CD4-positive, alpha-beta memory T cell (primary cell): ENCODE measurements at places on chromosomes 4 and X.
A peak's percentile ranks its signal among the peaks of the same experiment; 100 is the strongest.

- H3K27ac ChIP-seq, result no peak overlapping the region
- DNase-seq, result no peak
- H3K27me3 ChIP-seq, result no peaks in the 10 kb centered on the region
- H3K4me3 ChIP-seq, result no peak overlapping the region
Measured at GRCh38 chr4:127870688-127871087, 10.0 kb upstream of the PLK4 start.

GRCh38 chr4:139825523-139826014 lies 159.9 kb downstream of the MGST2 start:
- H3K4me3 ChIP-seq, result no peak overlapping the region
- no peaks in the 10 kb centered on the region for H3K4me1 ChIP-seq
- no peaks in the 10 kb centered on the region for H3K27me3 ChIP-seq
- DNase-seq, result no peak

DNA sequence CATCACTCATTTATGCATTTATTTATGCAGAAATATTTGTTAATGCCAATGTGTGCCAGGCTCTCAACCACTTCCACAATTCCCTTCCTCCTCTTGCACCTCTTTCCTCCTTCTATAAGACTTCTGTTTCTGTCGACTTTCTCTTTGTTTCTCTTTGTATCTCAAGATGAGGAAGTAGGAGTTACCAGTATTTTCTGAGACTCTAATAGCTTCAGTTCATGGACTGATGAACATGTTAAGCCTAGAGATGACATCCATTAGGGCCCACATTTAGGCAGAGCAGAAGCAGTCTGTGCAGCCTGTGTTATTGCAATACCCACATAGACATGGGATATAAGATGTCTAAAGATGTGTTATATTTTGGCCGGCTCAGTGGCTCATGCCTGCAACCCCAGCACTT lies 241.8 kb upstream of the SMIM31 start:
- H3K27ac ChIP-seq, result no peak overlapping the region
- H3K36me3 ChIP-seq, result no peaks in the 10 kb centered on the region
- DNase-seq, result no peak
- no peaks in the 10 kb centered on the region for H3K27me3 ChIP-seq
- no peaks in the 10 kb centered on the region for H3K4me1 ChIP-seq

- H3K27ac ChIP-seq, result no peak overlapping the region
- DNase-seq, result no peak
- H3K36me3 ChIP-seq, result no peaks in the 10 kb centered on the region
Measured at GRCh38 chr4:69764311-69764710, 3.9 kb upstream of the SULT1B1 start.

DNA sequence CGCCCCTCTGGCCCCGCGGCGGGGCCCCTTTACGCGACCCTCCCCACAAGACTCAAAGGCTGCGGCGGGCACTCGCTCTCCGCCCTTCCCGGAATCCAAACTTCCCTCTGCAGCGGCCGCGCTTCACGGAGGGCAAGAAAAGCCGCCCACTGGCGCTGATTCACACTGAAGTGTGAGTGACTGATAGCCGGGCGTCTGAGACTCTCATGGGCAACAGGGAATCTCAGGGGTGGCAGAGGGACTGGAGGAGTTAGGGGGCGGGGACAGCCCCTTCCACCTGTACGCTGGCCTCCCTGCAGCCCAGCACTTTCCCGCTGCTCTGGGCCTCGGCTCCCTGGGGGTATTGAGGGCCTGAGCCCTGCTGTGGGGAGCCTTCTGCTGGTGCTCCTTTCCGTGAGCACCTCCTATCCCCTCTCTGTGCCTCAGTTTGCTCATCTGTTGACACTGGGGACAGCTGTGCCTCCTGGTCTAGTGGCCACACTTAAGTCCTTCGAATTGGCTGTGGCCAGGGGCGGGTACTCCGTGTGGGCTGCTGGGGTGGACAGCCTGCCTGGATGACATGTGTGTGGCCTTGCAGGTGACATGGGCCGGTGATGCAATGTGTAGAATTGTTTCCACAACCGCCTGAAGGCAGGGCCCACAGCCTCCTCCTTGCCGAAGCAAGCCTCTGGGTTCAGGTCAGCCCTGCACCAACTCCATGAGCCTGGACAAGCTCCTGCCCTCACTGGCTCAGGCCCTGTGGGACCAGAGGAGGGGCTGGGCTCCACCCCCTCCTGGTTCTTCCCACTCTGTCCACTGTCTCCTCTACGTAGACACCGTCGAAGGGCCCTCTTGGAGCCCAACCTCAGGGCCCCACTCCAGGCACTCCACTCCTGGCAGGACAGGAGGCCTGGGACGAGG lies 951 bp downstream of the SH3BP2 start:
- no peaks in the 10 kb centered on the region for H3K27me3 ChIP-seq
- DNase-seq, result no peak
- H3K4me3 ChIP-seq, result peak overlapping the region; percentile 53
- H3K27ac ChIP-seq, result peak overlapping the region; percentile 10
- H3K36me3 ChIP-seq, result no peaks in the 10 kb centered on the region
- H3K4me1 ChIP-seq, result peaks cover 40% of the 10 kb centered on the region

DNA sequence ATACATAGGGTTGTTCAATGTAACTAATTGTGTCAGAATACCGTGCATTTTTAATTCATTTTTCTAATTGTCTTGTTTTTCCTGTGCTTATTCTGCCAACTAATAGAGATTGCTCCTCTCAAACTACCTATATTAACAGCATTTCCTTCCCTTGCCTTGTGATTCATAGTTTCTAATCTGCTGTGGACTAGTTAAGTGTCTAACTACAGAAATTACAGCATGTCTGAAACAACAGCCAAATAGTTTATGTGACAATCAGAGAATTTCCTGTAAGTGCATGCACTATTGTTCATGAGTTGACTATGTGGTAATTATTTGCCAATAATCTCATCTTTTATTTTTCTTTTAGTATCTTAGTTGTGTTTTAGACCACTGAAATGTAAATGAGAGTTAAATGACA lies 4.1 kb upstream of the SEC24B start:
- no peaks in the 10 kb centered on the region for H3K27me3 ChIP-seq
- H3K27ac ChIP-seq, result no peak overlapping the region
- DNase-seq, result no peak
- no peaks in the 10 kb centered on the region for H3K36me3 ChIP-seq
- peaks cover 12% of the 10 kb centered on the region for H3K4me1 ChIP-seq
- no peak overlapping the region for H3K4me3 ChIP-seq

GRCh38 chr4:106587558-106587957 lies 219.0 kb upstream of the GIMD1 start:
- no peaks in the 10 kb centered on the region for H3K27me3 ChIP-seq
- H3K36me3 ChIP-seq, result no peaks in the 10 kb centered on the region
- H3K4me1 ChIP-seq, result no peaks in the 10 kb centered on the region
- DNase-seq, result no peak
- no peak overlapping the region for H3K4me3 ChIP-seq
- H3K27ac ChIP-seq, result no peak overlapping the region

DNA sequence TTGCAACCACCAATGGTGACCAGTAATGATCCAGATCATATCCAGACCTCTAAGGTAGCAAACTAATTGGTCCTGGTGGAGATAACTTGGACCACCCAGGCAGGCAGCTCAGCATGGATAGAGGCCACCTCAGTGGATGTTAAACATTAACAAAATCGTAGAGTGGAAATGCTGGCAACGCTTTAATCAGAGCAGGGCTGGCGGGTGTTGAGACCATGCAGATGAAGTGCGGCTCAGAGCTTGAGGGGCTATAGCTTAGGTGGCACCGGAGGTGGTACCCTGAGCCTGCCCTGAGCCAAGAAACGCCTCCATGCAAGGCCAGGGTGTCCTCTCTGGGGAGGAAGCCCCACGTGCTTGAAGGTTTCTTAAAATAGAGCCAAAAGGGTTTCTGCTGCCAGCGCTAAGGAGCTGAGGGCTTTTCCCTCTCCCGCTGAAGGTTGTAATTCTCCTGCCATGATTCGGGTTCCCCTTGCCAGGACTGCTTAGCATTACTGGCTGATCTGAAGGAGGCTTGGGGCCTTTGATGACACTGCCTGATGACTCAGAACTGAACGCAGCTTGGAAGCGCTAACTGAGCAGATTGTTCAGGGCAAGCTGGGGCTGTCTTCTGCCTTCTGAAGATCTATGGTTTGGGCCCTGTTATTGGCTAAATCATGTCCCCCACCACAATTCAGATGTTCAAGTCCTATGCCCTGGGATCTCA lies 177.8 kb upstream of the ATP6AP2 start:
- no peak for DNase-seq
- H3K27ac ChIP-seq, result no peak overlapping the region
- H3K27me3 ChIP-seq, result no peaks in the 10 kb centered on the region
- H3K36me3 ChIP-seq, result no peaks in the 10 kb centered on the region
- H3K4me1 ChIP-seq, result no peaks in the 10 kb centered on the region
- no peak overlapping the region for H3K4me3 ChIP-seq

GRCh38 chr4:140930557-140930956 lies 174.4 kb upstream of the TBC1D9 start:
- no peak overlapping the region for H3K4me3 ChIP-seq
- no peak for DNase-seq
- no peaks in the 10 kb centered on the region for H3K36me3 ChIP-seq
- no peaks in the 10 kb centered on the region for H3K4me1 ChIP-seq

DNA sequence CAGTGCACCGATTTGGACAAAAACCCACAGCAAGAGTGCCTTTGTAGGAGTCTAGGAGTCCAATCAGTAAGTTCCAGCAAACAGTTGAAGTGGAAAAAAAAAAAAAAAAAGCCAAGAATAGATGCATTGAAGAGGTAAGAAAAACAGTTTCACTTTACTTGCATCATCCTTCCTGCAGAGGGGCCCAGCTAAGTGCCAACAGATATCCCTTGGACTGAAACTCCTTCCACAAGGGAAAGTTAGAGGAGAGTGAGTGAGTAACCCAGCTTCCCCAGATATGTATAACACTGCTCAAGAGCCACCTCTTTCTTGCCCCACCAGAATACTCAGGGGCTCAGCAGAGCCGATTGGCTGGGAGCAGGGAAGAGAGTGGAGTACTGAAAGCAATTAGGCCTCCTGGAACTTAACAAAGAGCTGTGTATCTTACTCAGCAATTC lies 617.7 kb upstream of the SMIM31 start:
- no peaks in the 10 kb centered on the region for H3K4me1 ChIP-seq
- H3K27ac ChIP-seq, result no peak overlapping the region
- no peak for DNase-seq
- no peaks in the 10 kb centered on the region for H3K27me3 ChIP-seq

- no peak overlapping the region for H3K4me3 ChIP-seq
- no peak overlapping the region for H3K27ac ChIP-seq
- DNase-seq, result no peak
- no peaks in the 10 kb centered on the region for H3K36me3 ChIP-seq
- no peaks in the 10 kb centered on the region for H3K4me1 ChIP-seq
Measured at GRCh38 chr4:141077611-141078225, 55.6 kb downstream of the RNF150 start.

DNA sequence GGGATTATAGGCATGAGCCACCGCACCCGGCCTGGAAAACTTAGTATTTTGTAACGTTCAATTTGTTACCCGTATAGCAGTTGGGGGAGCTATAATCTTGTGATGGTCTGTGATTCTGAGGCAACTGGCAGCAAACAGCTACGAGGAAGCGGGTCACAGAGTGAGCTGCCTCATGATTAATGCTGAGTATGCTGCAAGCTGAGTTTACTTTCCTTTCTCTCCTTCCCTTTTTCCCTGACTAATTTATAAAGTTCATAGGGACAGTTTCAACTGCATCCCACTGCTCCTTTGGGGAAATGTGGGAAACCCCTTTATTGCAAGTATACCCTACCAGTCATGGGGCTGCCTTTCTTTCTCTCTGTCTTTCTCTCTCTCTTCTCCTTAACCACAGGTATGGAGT lies 17.7 kb upstream of the ELOVL6 start:
- H3K36me3 ChIP-seq, result no peaks in the 10 kb centered on the region
- no peaks in the 10 kb centered on the region for H3K27me3 ChIP-seq
- H3K4me1 ChIP-seq, result no peaks in the 10 kb centered on the region
- H3K27ac ChIP-seq, result no peak overlapping the region
- DNase-seq, result no peak

GRCh38 chr4:47641755-47642154 lies 156.7 kb downstream of the ATP10D start:
- no peaks in the 10 kb centered on the region for H3K4me1 ChIP-seq
- H3K27ac ChIP-seq, result no peak overlapping the region
- no peak overlapping the region for H3K4me3 ChIP-seq
- no peaks in the 10 kb centered on the region for H3K27me3 ChIP-seq
